ENCODE measurements at places on chromosomes 3 and 15. TPM values are rescaled to one million over a fixed set of nuclear protein-coding genes. Genes with fewer than 3 reads are reported as not detected.

IL5RA gene
- total RNA-seq: not detected

ROBO2 gene
- not detected for total RNA-seq

RARRES1 gene
- 0.34 TPM for total RNA-seq

KLF15 gene
- 0.11 TPM for total RNA-seq

HACL1 gene
- 18.9 TPM for total RNA-seq

SLC49A4 gene
- 24.2 TPM for total RNA-seq

SAMD7 gene
- total RNA-seq: not detected

ACTC1 gene
- total RNA-seq: 759 TPM

HTR3D gene
- not detected for total RNA-seq

CRYBG3 gene
- 18.8 TPM for total RNA-seq

CPLX3 gene
- not detected for total RNA-seq

AP4E1 gene
- 17.2 TPM for total RNA-seq

UBA7 gene
- total RNA-seq: 21.8 TPM

TNFAIP8L3 gene
- total RNA-seq: 162 TPM

A4GNT gene
- total RNA-seq: not detected

CHST14 gene
- 27.9 TPM for total RNA-seq

LMLN gene
- total RNA-seq: 12.2 TPM

CNTN3 gene
- not detected for total RNA-seq

EFHB gene
- total RNA-seq: 0.34 TPM

FGF12 gene
- not detected for total RNA-seq

SEMA3F gene
- total RNA-seq: 0.17 TPM

GAP43 gene
- 0.45 TPM for total RNA-seq

SMC4 gene
- total RNA-seq: 186 TPM

RPL29 gene
- 1,243 TPM for total RNA-seq

IQCF6 gene
- not detected for total RNA-seq

CISH gene
- 1.6 TPM for total RNA-seq

AGTR1 gene
- 5.1 TPM for total RNA-seq

GHSR gene
- total RNA-seq: not detected

GPR62 gene
- not detected for total RNA-seq

LRRC2 gene
- total RNA-seq: 0.86 TPM

SYNPR gene
- not detected for total RNA-seq

POTEB gene
- not detected for total RNA-seq

CYP11A1 gene
- total RNA-seq: not detected

CCDC39 gene
- total RNA-seq: not detected

THAP10 gene
- 8.9 TPM for total RNA-seq

SCG5 gene
- total RNA-seq: 1.2 TPM

SKOR1 gene
- total RNA-seq: not detected

GNAI2 gene
- total RNA-seq: 297 TPM

PLA2G4B gene
- 1.2 TPM for total RNA-seq

TXNRD3 gene
- 9.9 TPM for total RNA-seq

TFG gene
- total RNA-seq: 103 TPM

PCSK6 gene
- 0.52 TPM for total RNA-seq

FAM219B gene
- 45.0 TPM for total RNA-seq

COL6A5 gene
- under 0.01 TPM for total RNA-seq

GABRR3 gene
- not detected for total RNA-seq

ABTB1 gene
- total RNA-seq: 5.2 TPM

ZNF770 gene
- total RNA-seq: 22.9 TPM

DENND6A gene
- 14.8 TPM for total RNA-seq

All from LHCN-M2 (cell line).